Cerebellar cortex (tissue), 1 donor: ENCODE measurements at places on chromosomes 4 and X.
A peak's percentile ranks its signal among the peaks of the same experiment; 100 is the strongest.

- no peak for DNase-seq
Observed at GRCh38 chr4:121698236-121698671, 1.5 kb upstream of the ANXA5 start.

- DNase-seq: no peak
Observed at GRCh38 chr4:169841776-169842175, 84.0 kb upstream of the HPF1 start.

DNA sequence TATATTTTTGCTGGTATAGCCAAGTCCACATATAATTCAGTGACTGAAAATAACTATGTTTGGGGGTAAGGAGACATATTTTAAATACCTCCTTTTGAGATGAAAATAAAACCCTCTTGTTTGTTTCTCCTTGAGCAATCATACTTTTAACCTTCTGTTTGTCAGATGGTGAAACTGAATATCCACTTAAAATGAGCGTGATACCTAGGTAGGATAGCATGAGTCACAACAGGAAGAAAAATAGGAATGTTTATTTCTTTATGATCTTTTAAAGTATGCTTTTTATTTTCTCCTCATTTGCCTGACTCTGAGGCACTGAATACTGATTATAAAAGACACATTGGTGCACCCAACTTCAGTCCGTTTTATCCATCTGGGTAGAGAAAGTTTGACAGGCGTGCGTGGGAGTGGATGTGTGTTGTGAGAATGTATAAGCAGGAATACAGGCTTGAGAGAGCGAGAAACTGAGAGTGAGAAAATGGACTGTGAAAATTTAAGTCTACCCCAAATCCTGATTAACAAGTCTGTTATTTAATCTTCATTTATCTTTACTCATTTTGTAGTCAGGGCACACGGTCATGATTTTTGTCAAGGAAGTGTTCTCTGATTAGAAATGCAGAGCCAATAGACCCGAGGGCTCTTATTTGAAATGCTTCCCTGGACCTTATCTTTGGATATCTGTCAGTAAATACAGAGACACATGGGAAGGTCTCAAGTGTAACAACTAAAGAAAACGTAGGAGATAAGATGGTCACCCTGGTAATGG, 62.1 kb upstream of the ANTXR2 start:
- DNase-seq: no peak

DNA sequence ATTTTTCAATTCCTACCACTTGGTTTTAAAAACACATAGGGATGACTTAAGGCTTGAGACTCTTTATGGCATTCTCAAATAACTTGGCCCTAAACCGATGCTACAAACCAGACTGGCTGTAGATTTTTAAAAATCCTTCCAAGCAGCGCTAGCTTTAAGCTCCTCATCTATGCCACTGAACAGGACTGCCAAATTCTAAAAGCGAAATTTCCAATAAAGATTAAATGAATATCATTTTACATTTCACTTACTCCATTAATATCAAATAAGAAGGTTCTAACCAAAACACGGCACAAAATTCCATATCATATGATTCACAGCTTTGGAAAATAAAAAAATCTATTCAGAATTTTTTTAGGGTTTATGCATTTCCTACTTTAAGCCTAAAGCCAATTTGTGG, 134.2 kb downstream of the FANCB start:
- DNase-seq: no peak

GRCh38 chr4:2648159-2648814, 107.8 kb downstream of the TNIP2 start:
- DNase-seq: no peak

- DNase-seq: no peak
Observed at GRCh38 chr4:128854433-128854832, 44.9 kb downstream of the JADE1 start.

GRCh38 chrX:20056704-20057103, 60.0 kb downstream of the MAP7D2 start:
- peak; percentile 45 for DNase-seq

GRCh38 chr4:54102531-54103106, 2.7 kb downstream of the GSX2 start:
- no peak for DNase-seq
